Activated T-helper 1 cell treated with anti-CD3 and anti-CD28 coated beads, Interleukin-2, amount 50 U/mL, for 16 hours (primary cell): ENCODE measurements at places on chromosomes 5 and 9.

GRCh38 chr9:100999906-101000544, 28.5 kb upstream of the PLPPR1 start:
- no peak for DNase-seq

DNA sequence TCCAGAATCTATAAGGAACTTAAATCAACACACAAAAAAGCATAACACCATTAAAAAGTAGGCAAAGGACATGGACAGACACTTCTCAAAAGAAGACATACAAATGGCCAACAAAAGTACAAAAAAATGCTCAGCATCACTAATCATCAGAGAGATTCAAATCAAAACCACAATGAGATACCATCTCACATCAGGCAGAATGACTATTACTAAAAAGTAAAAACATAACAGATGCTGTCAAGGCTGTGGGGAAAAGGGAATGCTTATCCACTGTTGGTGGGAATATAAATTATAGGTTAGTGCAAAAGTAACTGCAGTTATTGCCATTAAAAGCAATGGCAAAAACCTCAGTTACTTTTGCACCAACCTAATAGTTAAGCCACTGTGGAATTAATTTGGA, 32.2 kb upstream of the SPATA31D4 start:
- no peak for DNase-seq

GRCh38 chr5:91225848-91226686, 157.1 kb downstream of the ARRDC3 start:
- DNase-seq = peak; percentile 41

DNA sequence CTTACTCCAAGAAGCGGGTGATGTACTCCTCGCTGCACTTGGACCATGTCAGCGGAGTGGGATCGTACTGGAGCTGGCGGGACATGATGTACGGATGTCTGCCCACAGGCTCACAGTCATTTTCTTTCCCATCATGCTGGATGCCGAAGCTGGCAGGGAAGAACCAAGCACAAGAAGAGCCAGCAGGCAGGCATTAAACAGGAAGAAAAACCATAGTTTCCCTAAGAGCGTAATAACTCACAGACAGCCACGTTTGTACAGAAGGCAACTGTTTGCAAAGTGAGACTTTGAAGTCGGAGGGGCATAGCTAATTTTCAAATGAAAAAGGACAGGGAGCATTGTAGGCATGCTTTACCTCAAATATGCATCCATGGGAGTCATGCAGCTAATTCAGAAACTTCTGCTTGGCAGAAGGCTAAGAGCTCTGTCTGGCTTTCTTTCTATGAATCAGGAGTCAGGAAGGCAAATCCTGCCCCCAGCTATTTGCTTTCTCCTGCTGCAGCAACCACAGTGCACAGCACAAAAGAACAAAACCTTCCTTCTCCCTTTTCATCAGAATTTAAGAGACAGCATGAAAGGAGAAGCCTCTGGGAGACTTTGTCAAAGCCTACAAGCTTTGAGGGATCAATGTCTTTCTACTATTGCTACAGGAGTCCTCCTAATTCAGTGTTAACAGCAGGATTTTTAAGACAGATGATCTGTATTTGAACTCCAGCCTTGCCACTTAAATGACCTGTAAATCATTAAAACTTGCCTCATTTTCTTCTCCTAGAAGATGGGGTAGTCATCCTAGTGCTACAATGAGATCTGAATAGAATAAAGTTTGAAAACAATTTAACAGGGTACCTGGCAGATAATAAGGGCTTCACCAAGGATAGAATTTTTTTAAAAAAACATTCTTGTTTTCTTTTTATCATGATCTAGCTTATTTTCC, 209.1 kb downstream of the TARS1 start:
- DNase-seq = no peak

DNA sequence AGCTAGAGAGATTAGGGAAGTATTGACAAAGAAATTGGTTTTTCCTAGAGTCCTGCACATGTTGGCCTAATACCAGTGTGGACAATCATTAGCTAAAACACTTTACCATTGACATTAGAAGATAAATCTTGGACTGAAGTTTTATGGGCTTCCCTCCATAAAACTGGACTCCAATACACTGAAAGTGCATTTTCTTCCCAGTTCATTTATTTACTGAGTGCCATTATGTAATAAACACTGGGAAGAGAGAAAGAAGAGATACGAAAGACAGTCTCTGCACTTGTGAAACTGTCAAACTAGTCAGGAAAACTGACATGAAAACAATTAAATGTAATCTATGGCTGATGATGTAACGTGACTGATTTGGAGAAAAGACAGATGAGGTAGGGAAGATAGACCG, 539.3 kb downstream of the ZNF608 start:
- no peak for DNase-seq

- DNase-seq = no peak
Observed at GRCh38 chr9:682633-683508, 158.6 kb upstream of the DMRT1 start.

DNA sequence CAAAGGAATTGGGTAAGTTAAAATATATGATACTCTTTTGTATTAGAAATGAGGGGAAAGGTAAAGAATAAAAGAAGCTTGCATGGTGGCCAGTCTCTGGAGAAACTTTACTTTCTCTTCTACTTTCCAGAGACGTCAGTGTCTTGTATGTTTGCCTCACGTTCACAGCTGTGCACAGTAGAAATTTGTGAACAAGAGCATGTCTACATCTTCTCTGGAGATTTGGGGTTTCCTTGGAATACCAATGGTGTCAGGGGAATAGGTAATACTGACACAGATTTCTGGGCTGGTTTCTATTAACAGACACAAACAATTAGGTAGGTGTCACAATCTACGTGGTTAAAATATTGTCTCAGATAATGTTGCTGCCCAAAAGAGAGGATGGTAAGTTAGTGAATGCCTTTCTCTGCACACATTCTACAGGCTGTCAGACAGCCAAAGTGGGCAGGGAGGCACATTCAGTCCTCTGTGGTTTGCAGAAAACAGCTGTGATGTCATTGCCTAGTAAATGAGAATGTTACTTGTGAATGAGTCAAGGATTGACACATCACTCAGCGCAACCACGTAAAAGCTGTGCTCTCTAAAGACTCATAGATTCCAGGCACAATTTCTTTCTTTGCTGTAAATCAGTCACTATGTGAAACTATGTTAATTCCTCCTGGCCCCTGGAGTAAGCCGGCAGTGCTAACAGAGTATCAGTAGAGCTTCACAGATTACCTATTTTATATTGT, 397.1 kb downstream of the MAN2A1 start:
- no peak for DNase-seq

DNA sequence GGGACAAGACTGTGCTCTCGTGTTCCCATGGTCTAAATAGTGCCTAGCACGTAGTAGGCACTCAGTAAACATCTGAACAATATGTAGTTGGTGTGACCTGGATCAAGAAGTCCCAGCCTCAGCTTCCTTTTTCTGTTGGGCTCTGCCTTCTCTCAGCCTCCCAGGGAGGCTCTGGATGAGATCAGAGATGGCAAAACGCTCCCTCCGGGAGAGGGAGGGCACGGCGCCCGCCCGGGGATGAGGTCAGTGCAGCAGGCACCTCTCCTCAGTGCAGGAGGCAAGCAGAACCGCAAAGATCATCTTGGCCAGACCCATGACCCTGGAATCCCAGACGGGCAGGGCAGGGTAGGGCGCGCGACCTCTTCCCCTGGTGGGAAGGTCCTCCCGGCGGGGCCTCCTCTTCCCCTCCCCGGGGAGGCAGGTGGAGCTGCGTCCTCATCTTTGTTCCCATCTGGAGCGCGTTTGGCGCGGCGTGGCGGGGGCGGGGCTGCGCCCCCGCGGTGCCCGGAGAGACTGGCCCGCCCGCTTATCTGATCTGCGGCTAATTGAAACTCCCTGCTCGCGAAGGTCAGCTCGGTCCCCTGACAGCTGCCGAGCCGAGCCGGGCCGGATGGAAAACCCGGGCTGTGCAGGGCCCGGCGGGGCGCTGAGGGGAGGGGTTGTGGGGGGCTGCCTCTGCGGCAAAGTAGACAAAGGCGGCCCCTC, 60.9 kb downstream of the CXXC5 start:
- DNase-seq = no peak

DNA sequence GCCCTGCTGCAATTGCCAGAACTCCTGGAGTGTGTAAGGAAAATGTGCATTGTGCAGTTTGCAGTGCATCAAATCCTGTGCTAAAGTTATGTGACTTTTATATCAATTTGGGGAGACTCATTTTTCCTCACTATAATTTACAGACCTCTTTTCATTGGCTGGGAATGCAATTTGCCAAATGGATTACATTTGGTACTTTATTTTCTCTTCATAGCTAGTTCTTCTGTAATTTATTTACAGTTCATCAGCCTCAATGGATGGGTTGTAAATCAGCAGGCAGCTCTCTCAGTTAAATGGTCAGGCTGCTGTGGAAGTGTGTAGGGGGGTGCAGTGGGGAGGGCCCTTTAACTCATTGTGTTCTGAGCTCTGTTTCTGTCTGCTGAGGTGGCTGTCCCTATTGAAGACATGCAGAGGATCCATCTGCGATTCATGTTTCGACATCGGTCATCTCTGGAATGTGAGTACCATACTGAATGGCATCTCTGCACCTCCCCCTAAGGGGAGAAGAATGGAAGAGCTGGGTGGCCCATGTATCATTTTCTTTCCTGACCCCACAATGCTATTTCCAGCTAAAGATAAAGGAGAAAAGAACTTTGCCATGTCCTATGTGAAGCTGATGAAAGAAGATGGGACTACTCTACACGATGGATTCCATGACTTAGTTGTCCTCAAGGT, 74.6 kb downstream of the DOCK2 start:
- DNase-seq = no peak
